ENCODE measurements at places on chromosomes 1 and 21.

- no peak for DNase-seq
Observed at GRCh38 chr1:67332653-67333529, 25.2 kb downstream of the IL12RB2 start.

DNA sequence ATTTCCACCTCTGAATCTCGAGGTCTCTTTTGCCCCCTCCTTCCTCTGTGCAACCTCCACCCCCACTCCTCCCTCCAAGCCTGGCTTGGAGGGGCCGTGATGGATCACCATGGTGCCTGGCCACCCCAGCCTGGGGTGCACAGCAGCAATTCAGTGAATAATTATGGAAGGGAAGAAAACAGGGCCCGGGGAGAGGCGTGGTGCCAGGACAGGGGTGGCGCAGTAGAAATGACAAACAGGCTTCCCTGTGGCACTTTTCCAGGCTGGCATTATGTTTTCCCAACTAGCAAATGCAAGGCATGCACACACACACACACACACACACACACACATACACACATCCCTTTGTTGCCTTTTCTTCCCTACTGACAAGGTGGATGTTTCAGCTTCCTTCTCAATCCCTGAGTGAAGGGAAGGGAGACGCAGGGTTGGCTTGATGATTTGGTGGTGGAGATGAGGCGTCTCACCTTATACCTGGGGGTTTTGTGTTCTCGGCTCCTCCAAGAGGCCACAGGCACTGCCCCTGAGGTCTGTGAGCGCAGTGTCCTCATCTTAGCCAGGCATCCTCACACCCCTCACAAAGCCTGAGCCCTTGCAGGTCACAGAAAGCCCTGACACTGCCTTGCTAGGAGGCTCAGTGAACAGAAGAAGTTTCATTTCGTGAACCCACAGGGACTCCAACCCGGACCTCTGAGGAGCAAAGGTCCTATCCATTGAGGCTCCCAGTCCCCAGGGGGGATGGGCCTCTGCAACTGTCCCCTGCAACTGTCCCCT lies 215.8 kb downstream of the MATN1 start:
- no peak for DNase-seq

- DNase-seq: no peak
Observed at GRCh38 chr1:35600593-35600992, 27.5 kb downstream of the TFAP2E start.

DNA sequence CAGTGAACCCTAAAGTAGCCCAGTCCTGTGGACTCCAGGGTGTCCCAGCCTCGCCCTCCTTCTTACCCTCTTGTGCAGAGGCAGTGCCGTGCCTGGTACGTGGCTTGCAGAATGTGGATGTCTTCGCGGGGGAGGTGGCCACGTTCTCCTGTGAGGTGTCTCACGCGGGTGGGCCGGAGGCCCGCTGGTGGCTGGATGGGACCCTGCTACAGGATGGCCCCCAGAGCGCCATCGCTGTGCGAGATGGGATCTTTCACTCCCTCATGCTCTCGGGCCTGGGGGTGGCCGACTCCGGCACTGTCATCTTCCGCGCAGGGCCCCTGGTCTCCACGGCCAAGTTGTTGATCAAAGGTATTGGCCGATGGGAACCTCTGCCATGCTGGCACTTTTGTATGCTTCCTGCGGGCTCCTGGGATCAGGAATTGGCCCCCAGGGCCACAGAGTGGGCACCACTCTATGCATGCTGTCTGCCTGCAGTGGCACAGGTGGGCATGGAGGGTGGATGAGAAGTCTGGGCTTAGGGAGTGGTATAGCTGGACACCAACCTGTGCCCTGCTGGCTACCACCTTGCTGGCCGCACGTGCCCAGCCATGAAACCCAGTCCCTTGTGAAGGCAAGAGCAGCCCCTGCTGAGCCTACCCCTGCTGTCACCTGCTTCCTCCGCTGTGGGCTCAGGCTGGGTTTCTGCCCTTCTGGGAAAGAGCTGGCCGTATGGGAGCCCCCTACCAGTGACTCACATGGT lies 92.9 kb downstream of the TRIM11 start:
- DNase-seq: no peak

DNA sequence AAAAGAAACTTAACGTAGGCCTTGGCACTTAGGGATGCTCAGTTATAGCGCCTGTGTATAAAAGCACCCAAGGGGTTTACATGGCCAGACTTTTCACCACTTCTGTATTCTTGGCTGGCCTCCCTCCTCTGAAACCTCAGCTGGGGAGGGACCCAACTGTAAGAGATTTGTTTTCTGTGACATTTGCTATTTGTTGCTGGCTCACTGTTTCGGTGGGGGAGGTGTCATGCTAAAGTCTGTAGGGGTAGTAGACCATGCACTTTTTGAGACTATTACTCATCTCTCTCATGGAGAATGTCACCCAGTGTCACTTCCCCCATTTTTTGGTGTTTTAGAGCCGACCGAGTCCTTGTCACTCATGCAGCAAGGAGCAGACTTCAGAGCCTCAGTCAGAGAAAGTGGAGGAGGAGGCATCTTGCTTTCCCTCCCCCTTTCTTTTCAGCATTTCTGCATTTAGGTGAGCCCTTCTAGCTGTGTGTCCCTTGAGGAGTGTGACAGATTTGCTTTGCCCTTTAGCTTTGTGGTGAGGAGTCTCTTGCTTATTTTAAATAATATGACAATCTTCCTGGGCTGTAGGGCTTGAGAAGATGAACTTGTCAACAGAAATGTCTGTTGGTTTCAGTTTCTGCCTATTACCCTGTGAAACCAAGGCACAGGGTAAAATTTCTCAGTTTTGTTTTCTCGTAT lies 160.1 kb downstream of the FASLG start:
- DNase-seq: no peak

DNA sequence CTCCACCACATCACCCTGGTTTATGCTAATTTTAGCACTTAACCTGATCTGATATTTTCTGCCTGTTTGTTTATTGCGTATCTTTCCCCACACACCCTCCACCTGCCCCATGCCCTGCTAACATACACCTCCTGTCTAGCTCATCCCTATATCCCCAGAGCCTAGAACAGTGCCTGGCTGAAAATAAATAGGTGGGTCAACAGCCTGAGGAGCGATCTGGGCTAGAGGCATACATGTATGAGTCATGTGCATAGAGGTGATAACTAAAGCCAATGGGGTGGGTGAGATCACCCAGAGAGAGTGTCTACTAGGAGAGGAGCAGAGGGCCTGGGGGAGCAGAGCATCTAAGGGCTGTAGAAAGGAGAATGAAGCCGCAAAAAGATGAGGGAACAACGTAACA lies 2.7 kb downstream of the HTR1D start:
- no peak for DNase-seq

- DNase-seq: no peak
Observed at GRCh38 chr1:20626524-20626923, 6.7 kb upstream of the PINK1 start.

DNA sequence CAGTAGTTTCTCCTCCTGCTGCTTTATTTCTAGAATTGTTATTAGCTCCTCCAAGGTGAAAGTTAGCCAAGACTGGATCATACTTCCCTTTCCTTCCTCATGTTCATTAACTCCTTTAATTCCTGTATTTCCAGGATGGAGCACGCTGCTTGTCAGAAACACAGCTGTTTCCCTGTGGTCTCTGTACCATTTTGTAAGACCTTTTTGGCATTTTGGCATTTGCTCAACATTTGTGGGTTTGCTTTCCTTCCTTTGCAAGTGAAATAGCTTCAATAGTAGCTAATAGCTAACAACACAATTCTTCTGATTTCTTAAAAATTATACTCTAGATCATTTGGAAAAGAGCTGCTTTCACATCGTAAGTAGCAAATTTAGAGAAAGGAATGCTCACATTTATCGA lies 44.3 kb upstream of the HPDL start:
- DNase-seq: no peak

GRCh38 chr1:225480825-225481434 lies 53.1 kb upstream of the LBR start:
- DNase-seq: no peak

DNA sequence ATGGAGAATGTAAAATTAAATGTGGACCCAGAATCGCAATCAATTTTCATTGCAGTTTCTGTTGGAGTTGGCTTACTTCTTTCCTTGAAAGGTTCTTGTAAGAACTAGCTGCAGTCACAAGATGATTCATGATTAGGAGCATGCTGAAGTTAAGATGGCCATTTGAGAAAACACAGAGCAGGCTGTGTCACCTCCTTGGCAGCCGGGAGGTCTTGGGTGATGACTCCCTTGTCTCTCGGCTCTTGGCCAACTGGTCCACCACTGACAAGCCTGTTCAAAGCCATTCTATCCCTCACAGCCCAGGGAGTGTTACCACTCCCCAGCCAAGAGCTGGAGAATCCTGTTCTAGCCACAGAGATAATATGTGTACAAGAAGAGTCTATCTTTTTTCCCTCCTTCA lies 40.6 kb downstream of the OPTC start:
- DNase-seq: no peak

DNA sequence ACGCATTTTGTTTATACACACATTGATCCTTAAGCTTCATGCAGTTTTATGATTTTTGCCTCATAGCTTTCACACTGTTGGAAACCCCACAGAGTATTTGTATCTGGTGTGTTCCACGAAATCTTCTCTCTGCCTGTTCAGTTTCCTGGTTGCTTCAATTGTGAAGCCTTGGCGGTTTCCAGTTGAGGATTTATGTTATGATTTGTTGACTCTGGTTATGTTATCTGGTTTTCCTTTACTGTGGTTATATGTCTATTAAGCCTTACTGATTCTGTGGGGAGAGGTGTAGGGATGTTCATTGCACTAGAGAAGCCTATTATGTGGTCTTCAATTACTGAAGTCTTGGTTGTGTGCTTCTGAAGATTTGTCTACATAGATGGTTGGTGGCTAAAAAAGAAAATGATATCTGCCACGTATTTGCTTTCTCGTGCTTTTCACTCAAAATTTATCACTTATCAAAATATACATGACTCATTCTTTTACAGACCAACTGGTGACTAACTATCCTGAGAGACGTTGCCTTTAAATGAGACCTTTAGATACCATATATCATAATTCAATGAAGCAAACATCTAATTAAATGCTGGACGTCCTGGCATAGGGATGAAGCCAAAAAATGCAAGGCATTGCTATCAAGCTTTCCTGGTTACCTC lies 488.0 kb upstream of the B3GALT2 start:
- no peak for DNase-seq

- DNase-seq: no peak
Observed at GRCh38 chr1:91732291-91733107, 153.5 kb downstream of the TGFBR3 start.
